ENCODE measurements at places on chromosomes 4 and X. TPM values are rescaled to one million over a fixed set of nuclear protein-coding genes. Genes with fewer than 3 reads are reported as not detected.
A peak's percentile ranks its signal among the peaks of the same experiment; 100 is the strongest.

The F8A3 gene
- total RNA-seq, result 12.8 TPM

The TAF7L gene
- total RNA-seq, result not detected

DNA sequence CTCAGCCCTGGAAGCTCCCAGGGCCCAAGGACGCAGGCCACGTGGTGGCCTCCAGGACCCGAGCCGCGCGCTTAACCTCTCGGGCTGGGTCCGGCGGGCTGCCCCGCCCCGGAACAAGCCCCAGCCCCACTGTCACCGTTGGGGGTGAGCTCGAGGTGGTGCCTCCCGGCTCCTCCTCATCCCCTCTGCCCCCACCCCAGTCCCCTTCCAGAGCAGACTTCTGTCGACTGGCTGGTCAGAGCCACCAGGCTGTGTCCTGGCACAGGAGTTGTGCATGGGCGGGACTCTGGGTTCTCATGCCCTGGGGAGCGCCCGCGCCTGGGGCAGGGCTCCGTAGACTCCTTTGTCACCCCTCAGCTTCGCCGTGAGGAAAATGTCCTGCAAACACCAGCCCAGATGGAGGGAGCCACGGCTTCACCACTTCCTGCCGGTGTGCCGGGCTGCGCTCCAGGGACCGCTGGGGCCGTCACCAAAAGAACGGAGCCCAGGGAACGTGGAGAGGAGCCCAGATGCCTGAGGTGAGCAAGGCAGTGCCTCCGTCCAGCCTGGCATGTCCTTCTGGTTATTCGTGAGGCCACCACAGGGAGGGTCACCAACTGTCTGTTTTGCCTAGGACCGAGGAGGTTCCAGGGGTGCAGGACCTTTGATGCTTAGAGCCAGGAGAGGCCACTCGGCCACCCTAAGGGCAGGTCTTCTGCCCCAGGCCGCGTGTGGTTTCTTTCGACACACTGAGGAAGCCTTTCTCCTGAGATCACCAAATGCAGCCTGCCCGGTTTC, 7.1 kb upstream of the RGS12 start:
- H3K4me1 ChIP-seq, result peaks cover 3% of the 10 kb centered on the region
- H3K36me3 ChIP-seq, result no peaks in the 10 kb centered on the region
- H3K4me3 ChIP-seq, result no peak overlapping the region
- no peak overlapping the region for H3K27ac ChIP-seq
- H3K27me3 ChIP-seq, result peaks cover 19% of the 10 kb centered on the region

DNA sequence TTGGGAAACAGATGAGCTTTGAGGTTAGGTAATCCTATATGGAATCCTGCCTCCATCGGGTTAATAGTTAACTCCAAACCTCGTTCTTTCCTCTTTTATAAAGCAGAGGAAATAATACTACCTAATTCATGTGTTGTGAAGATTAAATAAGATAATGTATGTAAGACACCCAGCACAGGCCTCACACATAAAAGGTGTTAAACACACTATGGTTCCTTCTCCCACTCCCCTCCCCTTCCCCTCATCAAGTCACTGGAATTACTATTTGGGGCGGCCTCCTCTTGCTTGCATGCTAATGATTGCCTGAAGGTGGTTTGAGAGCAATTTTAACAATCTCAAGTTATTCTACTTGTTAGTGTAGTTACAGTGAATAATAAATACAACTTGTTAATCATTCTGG, 404.4 kb upstream of the RASGEF1B start:
- H3K27ac ChIP-seq, result no peak overlapping the region
- no peak for DNase-seq

DNA sequence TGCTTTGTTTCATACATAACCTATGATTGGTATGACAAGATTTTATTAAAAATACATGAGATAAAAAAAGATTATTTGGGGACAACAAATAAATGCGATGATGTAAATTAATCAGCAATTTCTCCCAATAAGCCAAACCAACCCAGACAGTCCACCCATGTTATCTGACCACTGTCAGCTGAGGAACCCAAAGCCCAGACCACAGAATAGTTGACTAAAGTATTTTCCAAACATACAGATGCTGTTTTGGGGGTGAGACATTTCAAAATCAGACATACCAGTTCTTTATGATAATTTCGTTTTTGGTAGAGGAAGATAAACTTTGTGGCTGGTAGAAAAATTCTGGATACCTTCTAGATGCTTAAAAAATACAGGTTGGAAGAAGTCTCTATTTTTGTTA, 650.8 kb upstream of the FAM241A start:
- no peak for DNase-seq
- no peak overlapping the region for H3K27ac ChIP-seq
- no peaks in the 10 kb centered on the region for H3K4me1 ChIP-seq
- H3K27me3 ChIP-seq, result no peaks in the 10 kb centered on the region
- no peak overlapping the region for H3K4me3 ChIP-seq

GRCh38 chrX:20594985-20595384, 328.3 kb upstream of the RPS6KA3 start:
- no peak for DNase-seq
- no peaks in the 10 kb centered on the region for H3K36me3 ChIP-seq
- H3K4me1 ChIP-seq, result peaks cover 21% of the 10 kb centered on the region
- H3K27ac ChIP-seq, result no peak overlapping the region
- peaks cover 1% of the 10 kb centered on the region for H3K27me3 ChIP-seq
- H3K4me3 ChIP-seq, result no peak overlapping the region

DNA sequence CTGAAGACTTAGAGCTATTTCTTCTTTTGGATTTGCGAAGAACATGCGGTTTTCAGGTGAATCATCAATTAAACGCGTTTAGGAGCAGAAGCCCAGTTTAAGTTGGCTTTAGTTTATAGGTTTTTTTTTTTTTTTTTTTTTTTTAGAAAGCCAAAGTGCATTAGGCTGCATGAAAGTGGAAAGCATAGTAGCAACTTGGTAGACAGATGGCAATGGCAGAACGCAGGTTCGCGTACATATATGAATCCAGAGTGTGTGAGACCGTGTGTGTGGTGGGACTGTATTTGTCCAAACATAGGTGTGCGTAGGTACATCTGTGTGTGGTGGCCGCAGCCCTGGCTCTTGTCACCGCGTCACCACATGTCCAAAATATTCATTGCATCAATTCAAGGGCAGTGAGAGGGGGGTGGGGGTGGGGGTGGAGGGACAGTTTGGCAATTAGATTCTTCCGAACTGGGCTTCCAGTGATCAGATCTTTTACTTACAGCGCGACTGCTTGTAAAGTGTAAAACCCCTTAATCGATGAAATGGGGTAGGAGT, 901 bp downstream of the JADE1 start:
- peaks cover 16% of the 10 kb centered on the region for H3K4me1 ChIP-seq
- H3K36me3 ChIP-seq, result peaks cover 5% of the 10 kb centered on the region
- H3K27ac ChIP-seq, result peak overlapping the region; percentile 100
- H3K27me3 ChIP-seq, result no peaks in the 10 kb centered on the region
- peak; percentile 51 for DNase-seq

The ZNF157 gene
- total RNA-seq, result 0.52 TPM

DNA sequence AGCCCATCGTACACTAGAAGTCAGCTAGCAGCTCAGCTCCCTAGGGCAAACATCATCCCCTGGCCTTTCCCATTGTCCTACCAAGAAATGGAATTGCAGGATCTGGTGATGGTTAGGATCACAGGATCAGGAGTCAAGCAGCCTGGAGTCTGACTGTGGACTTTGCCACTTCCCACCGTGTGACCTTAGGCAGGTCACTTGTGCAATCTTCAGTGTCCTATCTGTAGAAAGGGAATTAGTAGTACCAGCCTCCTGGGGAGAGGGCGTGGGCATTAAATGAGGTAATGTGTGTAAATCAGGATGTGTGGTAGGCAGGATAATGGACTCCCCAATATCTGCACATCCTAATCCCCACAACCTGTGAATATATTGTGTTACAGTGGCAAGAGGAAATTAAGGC, 38.6 kb upstream of the APLN start:
- no peaks in the 10 kb centered on the region for H3K36me3 ChIP-seq
- no peaks in the 10 kb centered on the region for H3K27me3 ChIP-seq
- no peaks in the 10 kb centered on the region for H3K4me1 ChIP-seq
- no peak overlapping the region for H3K4me3 ChIP-seq
- no peak overlapping the region for H3K27ac ChIP-seq

- no peaks in the 10 kb centered on the region for H3K36me3 ChIP-seq
- H3K27me3 ChIP-seq, result peaks cover 12% of the 10 kb centered on the region
- no peak for DNase-seq
- H3K4me3 ChIP-seq, result no peak overlapping the region
These were observed 66.6 kb upstream of the HELT start for GRCh38 chr4:184951668-184952160.

GRCh38 chrX:151830911-151831310, 81.8 kb upstream of the MAGEA4 start:
- no peak overlapping the region for H3K4me3 ChIP-seq
- H3K36me3 ChIP-seq, result no peaks in the 10 kb centered on the region
- H3K4me1 ChIP-seq, result no peaks in the 10 kb centered on the region
- DNase-seq, result no peak
- H3K27ac ChIP-seq, result no peak overlapping the region

The DCAF16 gene
- total RNA-seq, result 44.5 TPM

- H3K4me3 ChIP-seq, result no peak overlapping the region
- H3K27ac ChIP-seq, result no peak overlapping the region
- no peaks in the 10 kb centered on the region for H3K4me1 ChIP-seq
- DNase-seq, result no peak
- peaks cover 6% of the 10 kb centered on the region for H3K27me3 ChIP-seq
These were observed 27.7 kb downstream of the PDGFRA start for GRCh38 chr4:54256491-54257486.

The SUPT20HL2 gene
- not detected for total RNA-seq

- H3K4me3 ChIP-seq, result no peak overlapping the region
- no peaks in the 10 kb centered on the region for H3K36me3 ChIP-seq
- H3K27ac ChIP-seq, result no peak overlapping the region
- DNase-seq, result no peak
- no peaks in the 10 kb centered on the region for H3K4me1 ChIP-seq
These were observed 198.8 kb upstream of the ANXA10 start for GRCh38 chr4:167893531-167893930.

The EPHA5 gene
- not detected for total RNA-seq

- no peak overlapping the region for H3K4me3 ChIP-seq
- H3K27ac ChIP-seq, result no peak overlapping the region
- H3K36me3 ChIP-seq, result no peaks in the 10 kb centered on the region
- DNase-seq, result no peak
These were observed 405.2 kb downstream of the FAT4 start for GRCh38 chr4:125719987-125720386.

DNA sequence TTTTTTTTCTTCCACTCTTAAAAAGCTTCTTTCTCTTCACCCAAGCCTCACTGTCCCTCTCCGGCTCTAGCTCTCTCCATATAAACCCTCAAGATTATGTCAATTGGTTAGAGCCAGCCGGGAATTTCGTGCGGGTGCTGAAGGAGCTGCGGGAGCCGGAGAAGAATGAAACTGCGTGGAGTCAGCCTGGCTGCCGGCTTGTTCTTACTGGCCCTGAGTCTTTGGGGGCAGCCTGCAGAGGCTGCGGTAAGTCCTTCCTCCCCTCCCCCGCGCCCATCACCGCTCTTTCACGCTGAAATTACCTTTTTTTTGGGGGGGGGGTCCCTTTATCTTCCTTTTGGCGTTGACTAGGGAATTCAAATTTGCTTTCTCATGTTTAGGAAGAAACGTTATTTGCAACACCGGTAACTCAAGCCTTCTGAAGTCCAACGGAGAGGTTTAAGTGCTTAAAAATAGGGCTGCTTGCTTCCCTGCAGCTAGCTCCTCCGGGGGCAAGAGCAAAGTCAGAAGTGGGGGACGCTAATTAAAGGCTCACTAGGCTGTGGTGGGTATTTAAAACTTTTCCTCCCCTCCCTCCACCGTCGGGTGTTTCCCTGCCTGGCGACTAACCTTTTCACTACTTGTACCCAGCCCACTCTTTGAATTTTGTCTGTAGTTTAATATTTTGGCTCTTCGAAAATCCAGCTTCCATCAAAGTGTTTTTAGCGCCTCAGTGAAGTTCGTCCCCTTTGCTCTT, 491 bp downstream of the COL4A5 start:
- no peak overlapping the region for H3K27ac ChIP-seq
- H3K27me3 ChIP-seq, result peaks cover 29% of the 10 kb centered on the region
- peaks cover 6% of the 10 kb centered on the region for H3K4me1 ChIP-seq
- H3K36me3 ChIP-seq, result no peaks in the 10 kb centered on the region
- peak overlapping the region; percentile 44 for H3K4me3 ChIP-seq
- no peak for DNase-seq

The GPC4 gene
- not detected for total RNA-seq

DNA sequence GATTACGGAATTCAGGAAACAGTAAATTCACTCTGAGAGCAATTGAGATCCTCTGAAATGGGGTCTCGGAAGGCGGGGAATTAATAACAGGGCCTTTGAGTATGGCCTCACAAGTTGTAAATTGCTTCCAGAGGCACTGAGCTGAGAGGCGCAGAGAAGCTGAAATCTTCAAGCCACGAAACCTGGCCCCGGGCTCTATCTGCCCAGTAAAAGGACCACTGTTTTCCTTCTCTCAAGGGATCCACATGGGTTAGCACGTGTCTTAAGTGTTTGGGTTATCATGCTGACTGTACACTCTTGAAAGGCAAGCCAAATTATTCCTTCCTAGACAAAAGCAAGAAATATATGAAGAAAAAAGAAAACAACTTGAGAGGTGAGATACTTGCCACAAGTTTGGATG, 1012.9 kb upstream of the FTHL17 start:
- no peak overlapping the region for H3K4me3 ChIP-seq
- no peaks in the 10 kb centered on the region for H3K27me3 ChIP-seq
- no peak overlapping the region for H3K27ac ChIP-seq
- H3K4me1 ChIP-seq, result no peaks in the 10 kb centered on the region
- no peaks in the 10 kb centered on the region for H3K36me3 ChIP-seq

DNA sequence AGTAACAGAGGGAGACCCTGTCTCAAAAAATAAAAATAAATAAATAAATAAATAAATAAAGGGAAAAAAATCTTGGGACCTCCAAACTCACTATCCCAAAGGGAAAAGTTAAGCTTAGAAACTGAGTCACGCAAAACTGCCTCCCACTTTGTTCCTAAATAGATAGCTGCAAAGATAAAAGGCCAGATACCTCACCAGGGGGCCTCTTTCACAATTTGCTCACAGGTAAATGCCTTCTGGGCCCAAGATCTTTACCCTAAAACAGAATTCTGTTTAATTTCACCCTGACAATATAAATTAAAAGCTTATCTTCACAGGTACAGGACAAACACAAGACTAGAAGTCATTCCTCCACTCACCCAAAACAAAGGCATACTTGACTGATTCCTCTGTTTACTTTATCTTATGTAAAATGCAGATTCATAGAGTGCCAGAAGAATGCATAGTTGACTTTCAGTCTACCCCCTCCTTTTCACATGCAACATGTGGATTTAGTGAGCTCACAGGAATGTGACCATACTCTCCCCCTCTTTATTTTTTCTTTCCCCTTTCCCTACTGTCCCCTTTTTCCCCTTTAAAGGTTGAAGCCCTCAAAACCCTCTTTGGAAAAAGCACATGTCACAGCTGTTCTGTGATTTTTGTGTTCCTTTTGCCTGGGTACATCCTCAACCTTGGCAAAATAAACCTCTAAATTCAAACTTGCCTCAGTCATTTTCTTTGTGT, 23.4 kb downstream of the ELF2 start:
- no peaks in the 10 kb centered on the region for H3K36me3 ChIP-seq
- no peak overlapping the region for H3K4me3 ChIP-seq
- H3K4me1 ChIP-seq, result no peaks in the 10 kb centered on the region
- no peaks in the 10 kb centered on the region for H3K27me3 ChIP-seq
- DNase-seq, result no peak

Data from activated CD8-positive, alpha-beta T cell treated with anti-CD3 and anti-CD28 coated beads for 36 hours (primary cell).